ENCODE measurements at places on chromosomes 2 and 18.

DNA sequence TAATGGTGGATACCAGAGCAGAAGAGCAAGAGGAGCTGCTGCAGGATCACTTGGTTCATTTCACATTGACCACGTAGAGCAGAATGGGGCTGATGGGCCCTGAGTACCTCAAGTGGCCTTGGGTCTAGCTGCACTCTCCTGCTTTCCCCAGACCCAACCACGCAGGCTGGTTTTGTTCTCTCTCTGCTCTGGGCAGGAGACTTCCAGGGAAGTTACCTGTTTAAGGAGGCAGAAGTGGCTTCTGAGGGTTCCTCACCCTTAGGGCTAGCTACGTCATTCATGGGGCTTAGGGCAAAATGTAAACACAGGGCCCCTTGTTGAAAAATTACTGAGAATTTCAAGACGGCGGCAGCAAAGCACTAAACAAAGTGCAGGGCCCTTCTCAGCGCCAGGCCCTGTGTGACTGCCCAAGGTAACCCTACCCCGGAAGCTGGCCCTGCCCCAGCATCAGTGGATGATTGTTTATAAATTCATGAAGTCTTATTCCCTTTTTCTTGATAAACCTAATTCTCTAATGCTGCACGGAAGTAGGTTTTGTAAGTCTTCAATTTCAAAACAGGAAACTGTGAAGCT lies 75.9 kb downstream of the TMEM182 start:
- no peak for DNase-seq

- no peak for DNase-seq
These were observed 273.1 kb downstream of the PLCL1 start for GRCh38 chr2:198077477-198077876.

- DNase-seq, result no peak
These were observed 31.6 kb downstream of the SUCLG1 start for GRCh38 chr2:84427235-84428138.

DNA sequence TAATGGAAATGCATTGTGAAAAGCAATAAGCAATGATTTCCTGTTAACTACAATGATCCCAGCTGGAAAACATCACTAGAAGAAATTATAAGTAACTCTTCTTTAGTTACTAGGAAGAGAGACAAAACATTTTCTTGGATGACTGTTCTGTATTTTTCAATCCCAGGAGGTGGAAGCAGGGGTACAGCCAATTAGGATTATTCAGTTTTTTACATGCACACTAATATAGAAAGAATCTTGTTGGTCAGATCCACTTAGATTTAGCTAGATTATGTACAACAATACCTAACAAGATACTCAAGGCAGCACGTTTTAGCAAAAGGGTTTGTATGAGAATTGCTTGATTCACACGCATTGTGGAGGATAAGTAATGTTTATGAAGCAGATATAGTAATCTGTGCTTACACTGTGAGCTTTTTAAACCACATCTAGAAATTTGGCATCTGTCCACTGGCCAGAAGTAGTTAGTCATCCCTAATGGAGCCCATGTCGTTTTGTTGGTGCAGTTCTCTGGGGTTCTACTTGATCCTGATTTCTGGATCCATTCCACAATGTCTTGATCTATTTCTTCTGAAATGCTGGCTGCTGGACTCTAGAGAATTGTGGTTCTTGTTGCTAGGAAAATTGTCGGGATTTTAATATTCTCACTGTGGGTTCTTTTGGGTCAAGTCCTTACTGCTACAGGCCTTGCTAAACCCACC lies 199.7 kb downstream of the ADCYAP1 start:
- no peak for DNase-seq

DNA sequence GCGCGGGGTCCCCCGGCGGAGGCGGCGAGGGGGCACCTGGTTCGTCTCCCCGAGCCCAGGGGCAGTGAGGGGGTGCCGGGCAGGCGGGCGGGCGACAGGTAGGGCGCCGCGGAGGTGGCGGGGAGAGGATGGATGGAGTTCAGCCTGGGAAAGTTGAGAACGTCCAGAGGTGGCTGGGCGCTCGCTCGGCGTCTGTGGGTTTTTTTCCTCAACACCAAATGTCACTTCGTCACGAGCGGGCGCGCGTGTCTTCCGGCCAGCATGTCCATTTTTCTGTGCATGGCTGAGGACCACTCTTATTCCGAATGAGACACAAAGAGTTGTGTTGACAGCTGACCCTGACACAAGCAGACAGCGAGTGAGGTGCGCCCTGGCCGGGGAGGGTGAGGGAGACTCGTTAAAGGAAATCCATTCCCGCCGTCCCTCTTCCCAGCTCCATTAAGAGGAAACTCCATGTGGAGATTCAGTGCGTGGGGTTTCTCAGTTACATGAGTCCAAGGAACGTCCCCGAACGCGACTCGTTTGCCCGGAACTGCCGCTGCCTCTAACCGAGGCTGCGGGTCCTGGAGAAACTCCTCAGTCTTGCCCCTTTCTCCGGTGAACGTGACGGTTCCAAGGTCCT lies 859 bp downstream of the GREB1L start:
- DNase-seq, result no peak

GRCh38 chr2:233301811-233302210 lies 5.8 kb upstream of the SAG start:
- no peak for DNase-seq

DNA sequence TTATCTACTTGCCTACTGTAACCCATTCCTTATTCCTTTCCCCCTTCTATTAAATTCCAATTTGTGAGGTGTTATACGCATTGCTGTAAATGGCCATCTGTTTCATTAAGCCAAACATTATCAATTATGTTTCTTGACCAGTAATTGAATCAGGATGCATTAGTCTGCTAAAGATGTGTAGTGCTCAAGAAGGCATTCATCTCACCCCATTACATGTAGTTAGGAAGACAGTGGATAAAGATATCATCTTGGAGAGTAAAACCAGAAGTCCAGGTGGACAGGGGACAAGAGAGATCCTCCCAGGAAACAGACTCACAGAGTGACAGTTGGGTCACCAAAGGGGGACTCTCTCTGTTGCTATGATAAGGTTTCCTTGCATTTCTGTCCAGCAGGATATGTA lies 73.3 kb upstream of the FAM98A start:
- DNase-seq, result no peak

- no peak for DNase-seq
These were observed 50.3 kb downstream of the RPL37A start for GRCh38 chr2:216548901-216549331.

- no peak for DNase-seq
These were observed 812.8 kb downstream of the LRP1B start for GRCh38 chr2:141317986-141318385.

GRCh38 chr2:138221358-138221757 lies 257.1 kb downstream of the HNMT start:
- DNase-seq, result no peak

DNA sequence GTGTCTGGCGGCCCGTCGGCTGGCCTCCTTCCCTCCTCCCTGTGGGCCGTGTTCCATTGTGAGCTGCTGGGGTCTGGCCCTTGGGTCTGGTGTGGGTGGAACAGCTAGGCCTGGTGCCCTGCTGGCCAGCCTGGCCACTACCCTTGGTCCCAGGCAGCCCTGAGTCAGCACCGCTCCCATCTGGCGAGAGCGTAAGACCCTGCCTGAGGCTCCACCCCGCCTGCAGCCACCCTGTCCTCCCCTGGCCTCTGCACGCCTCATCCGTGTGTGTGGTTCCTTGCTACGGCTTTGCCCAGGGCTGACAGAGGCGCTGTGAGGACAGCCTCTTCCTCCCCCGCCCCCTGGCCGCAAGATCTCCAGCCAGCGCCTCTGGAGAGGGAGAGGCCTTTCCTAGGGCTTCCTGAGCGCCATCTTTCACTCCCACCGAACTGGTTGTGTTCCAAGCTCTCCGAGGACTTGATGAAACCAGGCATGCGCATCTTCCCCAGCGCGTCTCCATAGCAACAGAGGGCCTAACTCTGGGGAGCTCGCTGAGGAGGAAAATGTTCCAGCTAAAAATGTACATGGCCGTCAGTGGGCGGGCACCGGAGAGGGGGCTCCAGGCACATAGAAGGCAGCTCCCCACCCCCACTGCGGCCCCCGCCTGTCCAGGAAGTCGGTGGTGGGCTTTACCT lies 83.0 kb downstream of the STPG4 start:
- DNase-seq, result peak; percentile 74

GRCh38 chr2:135685361-135685760 lies 56.3 kb upstream of the UBXN4 start:
- DNase-seq, result no peak

- DNase-seq, result no peak
These were observed 46.2 kb upstream of the SERPINE2 start for GRCh38 chr2:224085246-224085645.

DNA sequence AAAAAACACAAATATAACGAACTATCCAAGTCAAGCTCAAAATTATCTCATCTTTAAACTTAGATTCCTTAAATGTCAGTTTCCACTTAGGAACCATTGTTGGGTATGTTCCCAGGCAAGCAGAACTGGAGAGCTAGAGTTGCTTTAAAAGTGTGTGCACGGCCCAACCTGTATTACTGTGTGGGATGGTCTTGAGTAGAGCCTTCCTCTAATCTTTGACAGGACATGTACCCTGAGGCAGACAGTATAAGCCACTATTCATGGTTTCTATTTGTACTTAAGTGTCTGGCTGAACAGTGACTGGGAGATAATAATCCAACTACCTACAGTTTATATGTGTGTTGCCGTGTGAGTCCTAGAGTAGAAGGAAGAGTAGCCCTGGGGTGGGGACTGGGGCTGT lies 239.7 kb downstream of the GPD2 start:
- DNase-seq, result no peak

GRCh38 chr2:135603543-135603942 lies 72.3 kb downstream of the R3HDM1 start:
- no peak for DNase-seq

- peak; percentile 3 for DNase-seq
These were observed 88.7 kb upstream of the ATL2 start for GRCh38 chr2:38465789-38466127.

DNA sequence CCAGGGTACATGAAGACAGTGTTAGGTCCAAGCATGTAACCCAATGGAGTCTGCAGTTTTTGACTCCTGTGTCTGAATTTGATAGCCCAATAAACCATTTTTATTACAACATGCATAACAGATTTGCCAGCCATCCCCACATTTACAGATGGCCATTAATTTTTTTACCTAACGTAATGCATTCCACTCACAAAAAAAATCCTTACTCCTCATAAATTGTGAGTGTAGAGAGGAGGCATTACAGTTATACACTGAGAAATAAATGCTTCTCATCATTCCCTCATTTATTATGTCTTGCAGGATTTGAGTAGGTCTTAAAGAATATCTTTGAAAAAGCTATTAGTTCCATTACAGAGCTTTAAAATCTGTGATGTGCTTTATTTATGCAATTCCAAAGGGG lies 193.8 kb downstream of the CMPK2 start:
- no peak for DNase-seq

GRCh38 chr18:23054553-23054952 lies 80.7 kb upstream of the CABLES1 start:
- DNase-seq, result no peak

DNA sequence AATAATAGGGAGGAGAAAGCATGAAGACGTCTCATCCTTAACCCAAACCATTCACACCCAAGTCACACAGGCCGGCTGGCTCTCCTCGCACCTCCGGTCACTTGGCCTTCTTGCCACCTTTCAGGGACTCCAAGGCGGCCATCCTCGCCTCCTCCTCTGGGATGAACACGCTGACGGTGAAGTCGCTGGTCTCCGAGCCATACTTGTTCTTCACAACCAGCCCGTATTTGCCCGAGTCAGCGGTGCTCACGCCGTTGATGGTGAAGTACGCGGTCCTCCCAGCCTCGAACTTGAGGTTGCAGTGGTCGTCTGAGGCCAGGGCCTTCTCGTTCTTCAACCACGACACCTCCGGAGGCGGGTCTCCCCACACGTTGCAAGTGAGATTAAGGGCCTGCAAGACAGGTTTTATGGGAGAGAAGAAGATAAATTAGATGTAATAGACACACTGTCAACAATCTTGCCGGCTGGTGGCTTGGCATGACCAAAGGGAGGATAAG lies 54.3 kb upstream of the LPIN2 start:
- DNase-seq, result no peak
